Muscle of arm (tissue), 14 donors: ENCODE measurements at places on chromosomes 1 and 21. TPM values are rescaled to one million over a fixed set of nuclear protein-coding genes. Genes with fewer than 3 reads are reported as not detected.

Gene CATSPERE
- polyA plus RNA-seq, result 0.51 TPM

Gene RNU1-3
- not detected for polyA plus RNA-seq

Gene CR1L
- not detected for polyA plus RNA-seq

Gene OR2L13
- polyA plus RNA-seq, result not detected

Gene C1orf53
- not detected for polyA plus RNA-seq

DNA sequence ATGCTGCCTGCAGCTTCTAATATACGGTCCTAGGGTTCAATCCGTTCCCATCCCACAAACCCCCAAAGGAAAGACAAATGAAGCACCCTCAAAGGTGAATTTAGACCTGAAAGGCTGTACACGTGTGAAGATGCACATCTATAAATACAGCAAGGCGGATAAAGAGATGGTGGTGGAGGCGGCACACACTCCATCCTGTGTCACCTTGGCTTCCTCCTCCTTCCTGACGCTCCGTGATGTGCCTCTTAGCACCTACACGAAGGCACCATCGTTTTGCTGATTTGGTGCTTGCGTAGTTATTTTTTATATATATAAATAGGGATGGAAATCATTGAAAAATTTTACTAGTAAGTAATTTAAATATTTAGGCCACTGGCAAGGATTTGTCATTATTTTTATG is 359.4 kb downstream of the NPHP4 start:
- no peak for DNase-seq

DNA sequence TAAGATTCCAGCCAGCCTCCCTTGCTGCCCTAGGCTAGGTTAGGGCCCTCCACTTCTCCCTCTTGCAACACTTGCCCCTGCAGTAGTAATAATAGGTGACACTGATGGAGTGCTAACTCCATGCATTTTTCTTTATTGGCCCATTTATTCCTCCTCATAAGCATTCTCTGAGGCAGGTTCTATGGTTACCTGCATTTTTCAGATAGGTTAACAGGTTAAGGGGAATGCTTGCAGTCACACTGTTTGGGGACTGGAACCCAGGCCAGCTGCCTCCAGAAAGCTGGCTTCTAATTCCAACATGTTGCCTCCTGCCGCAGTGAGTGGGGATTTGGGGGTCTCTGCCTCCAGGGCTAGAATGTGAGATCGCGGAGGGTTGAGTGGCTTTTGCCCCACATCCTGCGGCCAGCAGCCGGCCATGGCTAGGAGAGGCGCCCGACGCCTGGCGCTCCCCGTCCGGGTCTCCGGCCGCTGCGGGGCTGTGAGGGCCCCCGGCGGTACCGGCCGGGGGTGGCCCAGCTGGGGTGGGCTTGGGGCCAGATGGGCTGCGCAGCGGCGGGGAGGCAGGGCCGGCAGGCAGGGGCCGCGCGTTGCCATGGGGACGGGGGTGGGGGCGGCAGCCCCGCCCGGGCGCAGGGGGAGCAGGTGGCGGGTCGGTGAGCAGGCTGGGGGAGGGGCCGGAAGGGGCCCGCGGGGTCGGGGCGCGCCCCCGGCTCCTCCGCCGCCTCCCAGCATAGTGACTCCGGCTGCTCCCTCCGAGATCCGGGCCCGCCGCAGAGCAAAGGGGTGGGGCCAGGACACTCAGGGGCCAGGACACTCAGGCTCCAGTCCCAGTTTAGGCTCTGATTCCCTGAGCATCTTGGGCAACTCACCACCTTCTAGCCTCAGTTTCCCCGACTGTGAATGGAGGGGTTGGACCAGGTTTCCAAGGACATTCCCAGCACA is 68.4 kb upstream of the SSBP3 start:
- DNase-seq, result no peak

- no peak for DNase-seq
Observed at GRCh38 chr1:200131551-200132125, 104.1 kb downstream of the NR5A2 start.

DNA sequence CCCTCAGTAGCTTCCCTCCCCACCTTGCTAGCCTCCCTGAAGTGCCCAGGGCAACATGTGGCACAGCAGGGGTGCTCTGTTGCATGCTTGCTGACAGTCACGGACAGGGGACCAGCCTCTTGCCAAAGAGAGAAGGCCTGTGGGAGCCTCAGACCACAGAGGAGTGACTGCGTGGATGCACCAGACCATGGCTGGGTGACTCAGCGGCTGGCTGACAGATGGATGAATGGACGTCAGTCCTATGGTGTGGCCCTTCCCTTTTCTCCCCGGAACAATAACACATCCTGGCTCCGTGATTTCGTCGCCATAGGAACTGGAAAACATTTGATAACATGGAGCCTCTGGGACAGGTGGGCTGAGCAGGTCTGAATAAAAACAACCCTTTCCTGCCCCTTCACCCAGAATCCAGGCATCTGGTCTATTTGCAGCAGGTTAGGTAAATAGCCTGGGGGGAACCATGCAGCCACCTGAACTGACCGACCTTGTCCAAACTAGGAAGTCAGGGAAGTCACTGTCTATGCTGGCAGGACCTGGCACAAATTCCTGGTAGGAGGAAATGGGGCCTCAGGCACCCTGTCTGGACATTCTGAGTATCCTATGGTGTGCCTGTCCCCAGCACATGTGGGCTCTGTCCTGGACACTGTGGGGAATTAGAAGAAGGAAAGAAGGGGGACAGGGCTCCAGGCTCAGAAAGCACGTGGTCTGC is 53.3 kb downstream of the NENF start:
- DNase-seq, result no peak

DNA sequence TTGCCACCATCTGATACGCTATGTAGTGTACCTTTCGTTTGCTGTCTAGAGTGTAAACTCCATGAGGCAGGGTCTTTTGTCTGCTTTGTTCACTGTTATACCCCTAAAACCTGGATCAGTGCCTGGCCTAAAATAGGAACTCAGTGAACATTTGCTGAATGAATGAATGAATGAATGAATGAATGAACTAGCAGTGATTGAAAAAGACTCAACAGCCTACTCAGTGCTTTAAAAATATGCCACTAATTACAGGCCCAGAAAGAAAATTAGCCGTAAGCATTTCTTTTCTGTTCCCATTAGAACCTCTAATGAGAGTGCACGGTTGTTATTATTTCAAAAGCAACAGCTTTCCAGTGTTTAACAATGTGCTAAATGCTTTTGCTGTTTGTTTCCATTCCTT is 69.3 kb upstream of the SYT6 start:
- no peak for DNase-seq

DNA sequence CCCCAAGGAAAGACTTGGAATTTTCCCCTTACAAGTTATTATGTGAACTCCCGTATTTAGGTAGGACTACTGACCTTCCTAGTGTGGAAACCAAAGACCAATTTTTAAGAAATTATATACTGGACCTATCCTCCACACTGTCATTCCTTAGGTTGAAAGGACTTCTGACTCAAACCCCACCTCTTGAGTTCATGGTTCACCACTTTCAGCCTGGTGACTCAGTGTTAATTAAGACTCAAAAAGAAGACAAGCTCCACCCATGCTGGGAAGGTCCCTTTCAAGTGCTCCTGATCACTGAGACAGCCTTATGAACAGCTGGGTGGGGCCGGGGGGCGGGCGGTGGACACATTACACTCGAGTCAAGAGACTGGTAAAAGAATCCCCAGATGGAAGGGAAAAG is 113.2 kb downstream of the LRRC53 start:
- DNase-seq, result no peak

GRCh38 chr1:76379506-76379905 is 305.0 kb downstream of the ST6GALNAC3 start:
- no peak for DNase-seq

DNA sequence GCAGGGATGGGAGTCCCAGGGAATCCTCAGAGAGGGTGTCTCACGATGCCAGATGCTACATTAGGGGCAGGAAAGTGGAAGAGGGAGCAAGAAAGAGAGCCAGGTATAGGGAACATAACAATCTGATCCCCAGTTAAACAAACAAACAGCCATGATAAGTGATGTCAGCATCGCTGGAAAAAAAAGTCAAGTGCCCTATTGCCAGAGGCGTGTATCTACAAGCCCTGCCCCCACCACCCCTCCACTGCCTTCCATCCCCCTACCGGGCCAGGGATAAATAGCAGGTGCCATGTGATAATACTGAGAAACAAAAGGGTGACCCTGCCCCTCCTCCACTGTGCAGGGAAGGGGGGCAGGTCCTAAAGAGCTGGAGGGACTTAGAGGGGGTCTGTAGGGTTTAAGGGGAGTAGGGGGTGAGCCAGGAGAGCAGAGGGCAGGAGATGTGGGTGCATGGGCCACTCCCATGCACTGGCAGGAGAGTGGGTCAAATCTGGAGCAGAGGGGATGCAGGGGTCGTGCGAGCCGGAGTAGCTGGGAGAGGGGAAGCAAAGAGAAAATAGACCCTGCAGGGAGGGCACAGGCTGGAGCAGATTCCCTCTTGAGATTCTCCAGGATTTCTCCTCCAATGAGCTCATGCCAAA is 3.4 kb downstream of the SLC26A9 start:
- DNase-seq, result no peak

GRCh38 chr1:178382372-178382771 is 114.4 kb downstream of the CLEC20A start:
- DNase-seq, result no peak

- DNase-seq, result no peak
Observed at GRCh38 chr1:46362158-46362557, 21.6 kb downstream of the NSUN4 start.

GRCh38 chr21:37620401-37620800 is 253.8 kb downstream of the DYRK1A start:
- no peak for DNase-seq

- no peak for DNase-seq
Observed at GRCh38 chr1:151947140-151947539, 37.8 kb upstream of the THEM4 start.

DNA sequence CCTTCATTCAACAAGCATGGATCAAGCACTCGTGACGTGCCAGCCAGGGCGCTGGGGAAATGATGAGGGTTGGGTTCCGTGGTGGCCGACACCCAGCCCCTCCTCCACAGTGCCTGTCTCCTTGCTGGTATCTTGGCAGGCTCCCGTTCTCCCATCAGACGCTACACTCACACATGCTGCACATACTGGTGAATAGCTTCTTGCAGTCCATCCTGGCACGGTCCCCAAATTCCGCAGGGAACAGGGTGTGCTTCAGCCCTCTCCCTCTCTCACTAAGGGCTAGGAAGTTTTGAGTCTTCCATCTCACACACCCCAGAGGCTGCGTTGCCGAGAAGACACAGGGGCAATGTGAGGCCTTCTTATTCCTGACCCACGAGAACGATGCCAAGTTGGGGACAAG is 10.1 kb upstream of the MEF2D start:
- DNase-seq, result no peak

DNA sequence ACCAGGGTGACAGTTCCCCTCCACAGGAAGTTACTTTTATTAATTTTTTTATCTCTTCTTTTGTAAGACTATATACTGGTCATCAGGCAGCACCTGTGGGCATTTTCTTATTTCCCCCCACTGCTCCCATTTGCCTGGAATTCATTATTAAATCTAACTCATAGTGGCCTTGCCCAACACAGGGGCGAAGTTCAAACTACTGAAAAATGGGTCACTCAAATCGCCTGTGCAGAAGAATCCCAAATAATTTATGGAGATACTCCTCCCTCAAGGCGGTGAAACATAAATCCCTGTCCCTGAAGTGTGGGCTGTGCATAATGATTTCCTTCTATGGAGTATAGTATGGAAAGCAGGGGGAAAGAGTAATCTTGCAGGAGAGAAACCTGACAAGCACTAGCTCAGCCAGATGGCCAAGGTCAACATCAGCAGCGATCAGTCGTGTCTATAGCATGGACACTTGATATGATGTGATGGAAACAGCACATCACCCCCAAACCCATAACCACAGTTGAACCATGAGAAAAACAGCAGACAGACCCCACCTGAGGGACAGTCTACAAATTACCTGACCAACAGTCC is 7.9 kb downstream of the CAMK2N1 start:
- no peak for DNase-seq

GRCh38 chr1:215104283-215104682 is 21.7 kb downstream of the KCNK2 start:
- DNase-seq, result no peak

DNA sequence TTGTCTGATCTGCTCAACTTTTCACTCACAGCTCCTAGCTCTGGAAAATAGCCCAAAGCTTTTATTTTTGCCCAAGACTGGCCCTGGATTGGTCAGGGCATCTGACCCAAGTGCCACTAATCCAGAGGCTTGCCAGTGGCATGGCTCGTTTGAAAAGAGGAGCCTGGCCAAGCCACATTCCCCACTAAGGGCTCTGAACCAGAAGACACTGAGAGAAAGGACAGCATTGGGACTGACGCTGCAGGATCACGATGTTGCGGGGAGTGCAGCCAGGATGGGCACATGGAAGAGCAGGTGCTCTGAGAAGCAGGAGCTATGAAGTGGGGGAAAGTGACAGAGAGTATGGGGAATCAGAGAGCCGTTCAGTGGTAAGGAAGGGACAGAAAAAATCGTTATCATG is 44.9 kb upstream of the TSPAN2 start:
- no peak for DNase-seq

DNA sequence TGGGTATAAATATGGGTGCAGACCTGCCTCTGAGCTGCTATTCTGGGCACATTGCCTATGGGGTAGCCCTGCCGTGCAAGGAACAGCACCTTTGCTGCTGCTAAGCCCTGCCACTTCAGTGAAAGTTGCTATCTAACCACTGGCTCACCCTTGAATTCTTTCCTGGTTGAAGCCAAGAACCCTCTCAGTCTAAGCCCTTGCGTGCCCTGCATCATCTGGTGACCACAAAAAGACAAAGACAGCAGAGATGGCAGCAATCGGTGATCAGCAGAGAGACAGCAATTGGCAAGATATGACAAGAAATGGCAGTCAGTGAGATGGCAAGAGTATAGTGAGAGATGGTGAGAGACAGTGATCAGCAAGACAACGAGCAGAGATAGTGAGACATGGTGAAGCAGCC is 418.3 kb downstream of the MATN1 start:
- no peak for DNase-seq

DNA sequence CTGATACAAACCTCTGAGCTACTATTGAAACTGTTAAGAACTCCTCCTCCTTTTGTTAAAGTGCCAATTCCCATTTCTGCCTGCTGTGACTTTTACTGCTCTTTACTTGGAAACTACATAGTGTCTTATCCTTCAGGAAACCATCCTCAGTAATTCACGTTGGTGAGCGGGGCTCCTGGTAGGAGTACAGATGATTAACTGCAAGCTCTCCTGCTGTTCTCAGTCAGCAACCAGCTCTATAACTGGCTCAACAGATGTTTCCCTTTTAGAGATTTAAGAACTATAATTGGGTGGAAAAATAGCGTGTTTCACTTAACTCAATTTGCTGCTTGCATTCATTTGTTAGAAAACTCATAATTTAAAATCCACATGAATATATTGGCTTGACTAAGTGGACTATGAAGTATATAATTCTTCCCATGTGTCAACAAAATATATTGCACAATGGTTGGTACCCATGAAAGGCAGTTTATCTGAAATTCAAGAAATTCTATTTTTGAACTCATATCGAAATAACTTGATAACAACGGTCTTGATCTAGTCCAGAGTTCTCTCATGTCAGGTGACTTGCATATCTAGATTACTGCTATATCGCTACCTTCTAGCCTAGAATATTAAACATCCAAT is 574.0 kb downstream of the KCNT2 start:
- peak; percentile 6 for DNase-seq

DNA sequence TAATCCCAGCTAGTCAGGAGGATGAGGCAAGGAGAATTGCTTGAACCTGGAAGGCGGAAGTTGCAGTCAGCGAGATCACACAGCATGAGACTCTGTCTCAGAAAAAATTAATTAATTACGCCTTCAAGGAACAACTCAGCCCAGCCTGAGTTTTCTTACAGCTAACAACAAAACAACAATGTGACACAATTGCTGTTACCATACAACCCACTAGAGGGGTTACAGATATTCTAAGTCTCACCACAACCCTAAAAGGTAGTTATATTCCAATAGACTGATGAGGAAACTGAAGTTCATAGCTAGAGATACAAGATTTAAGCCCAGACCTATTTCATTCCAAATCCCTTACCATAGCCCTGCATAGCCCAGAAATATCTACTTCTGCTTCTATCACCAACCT is 2.9 kb upstream of the LRRC8C start:
- DNase-seq, result no peak
